ENCODE measurements at places on chromosomes 3 and 15.

- DNase-seq: no peak
These were observed 327.3 kb upstream of the SATB1 start for GRCh38 chr3:18752273-18752934.

GRCh38 chr3:5376761-5377160 lies 189.3 kb downstream of the EDEM1 start:
- no peak for DNase-seq

GRCh38 chr3:18766974-18767373 lies 341.8 kb upstream of the SATB1 start:
- DNase-seq: no peak

DNA sequence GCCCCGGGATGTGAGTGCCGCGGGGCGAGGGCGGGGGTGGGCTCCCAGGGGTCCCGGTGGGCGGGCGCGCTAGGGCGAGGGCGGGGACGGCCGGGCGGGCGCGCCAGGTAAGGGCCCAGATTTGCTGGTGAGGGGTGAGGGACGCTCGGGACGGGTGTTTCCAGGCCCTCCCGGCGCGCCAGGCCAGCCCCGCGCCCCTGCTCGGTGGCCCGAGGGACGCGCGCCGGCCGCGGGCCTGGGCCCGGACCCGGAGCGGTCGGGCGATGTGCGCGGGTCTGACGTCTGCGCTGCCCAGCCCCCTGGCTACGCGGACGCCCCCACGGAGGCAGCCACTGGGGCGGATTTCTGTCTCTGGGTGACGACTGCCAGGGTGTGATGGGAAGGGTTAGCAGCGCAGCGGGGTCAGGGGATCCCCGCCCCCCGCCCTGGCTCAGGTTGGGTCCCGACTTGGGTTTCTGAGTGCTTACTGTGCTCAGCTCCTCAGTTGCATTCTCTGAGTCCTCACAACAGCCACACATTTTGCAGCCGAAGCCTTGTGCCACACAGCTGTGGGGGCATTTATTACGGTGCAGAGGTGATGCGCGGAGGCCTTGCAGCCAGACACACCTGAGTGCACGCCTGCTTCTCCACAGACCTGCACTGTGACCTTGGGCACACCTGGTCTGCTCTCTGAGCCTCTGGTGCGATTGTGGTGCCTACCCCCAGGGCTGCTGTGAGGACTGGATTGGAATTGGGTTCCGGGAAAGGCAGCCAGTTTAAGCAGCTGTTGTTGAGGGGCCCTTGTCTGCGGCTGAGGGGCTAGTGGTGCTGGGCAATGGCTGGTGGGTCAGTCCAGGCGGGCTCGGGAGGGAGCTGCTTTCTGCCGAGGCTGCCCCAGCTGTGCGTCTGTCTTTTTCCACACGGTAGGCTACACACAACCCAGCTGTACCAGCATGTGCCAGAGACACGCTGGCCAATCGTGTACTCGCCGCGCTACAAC lies 523 bp downstream of the HDAC11 start:
- DNase-seq: no peak

- no peak for DNase-seq
These were observed 5.7 kb upstream of the FILIP1L start for GRCh38 chr3:100120012-100120411.

GRCh38 chr15:85595804-85596536 lies 198.8 kb downstream of the KLHL25 start:
- no peak for DNase-seq

DNA sequence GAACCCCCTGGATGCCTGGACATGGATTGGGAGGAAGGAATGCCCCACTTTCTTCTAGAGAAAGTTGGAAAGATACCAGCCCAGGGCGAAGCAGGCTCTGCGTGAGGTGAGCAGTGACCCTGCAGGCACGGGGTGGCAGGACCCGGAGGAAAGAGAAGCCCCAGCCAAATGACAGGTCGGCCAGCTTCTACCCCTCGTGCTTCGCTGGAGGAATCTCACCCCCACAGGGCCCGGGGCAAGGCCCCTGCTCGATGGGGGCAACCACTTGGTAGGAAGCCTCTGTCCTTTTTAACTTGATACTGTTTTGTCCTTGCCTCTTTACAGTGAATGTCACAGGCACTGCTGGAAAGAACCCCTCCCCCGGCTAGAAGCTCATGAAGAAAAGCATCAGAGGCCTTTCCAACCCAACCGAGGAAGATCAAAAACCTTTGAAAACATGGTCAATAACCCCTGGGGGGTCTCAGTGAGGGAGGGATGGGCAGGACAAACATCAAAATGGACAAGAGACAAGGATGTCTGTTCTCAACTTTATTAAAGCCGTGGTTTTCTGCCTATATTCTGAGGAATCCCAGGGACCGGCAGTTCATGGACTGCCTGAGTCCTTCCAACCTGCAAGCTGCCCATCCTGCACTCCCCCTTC lies 54.4 kb downstream of the SH3BP5 start:
- DNase-seq: no peak

Measured in GM13976 (cell line).